AG04449 (cell line): ENCODE measurements at places on chromosomes 3 and 15.

GRCh38 chr15:44782516-44782915 is 46.2 kb downstream of the TRIM69 start:
- no peak for DNase-seq

DNA sequence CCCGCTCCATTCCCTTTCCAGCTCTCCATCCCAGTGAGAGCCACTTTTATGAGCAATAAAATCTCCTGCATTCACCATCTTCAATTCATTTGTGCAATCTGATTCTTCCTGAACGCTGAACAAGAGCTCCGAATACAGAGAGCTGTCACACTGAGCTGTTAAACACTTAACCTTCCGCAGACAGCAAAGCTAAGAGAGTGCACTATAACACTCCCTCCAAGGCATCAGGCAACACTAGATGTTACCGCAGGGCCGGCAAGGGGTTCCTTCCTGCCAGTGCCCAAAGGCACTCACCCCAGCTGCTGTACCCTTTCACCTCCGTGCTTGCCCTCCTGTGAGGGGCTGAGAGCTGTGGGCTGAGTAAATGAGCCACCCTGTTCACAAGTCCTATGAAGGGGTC is 85.6 kb downstream of the BCHE start:
- DNase-seq = no peak

DNA sequence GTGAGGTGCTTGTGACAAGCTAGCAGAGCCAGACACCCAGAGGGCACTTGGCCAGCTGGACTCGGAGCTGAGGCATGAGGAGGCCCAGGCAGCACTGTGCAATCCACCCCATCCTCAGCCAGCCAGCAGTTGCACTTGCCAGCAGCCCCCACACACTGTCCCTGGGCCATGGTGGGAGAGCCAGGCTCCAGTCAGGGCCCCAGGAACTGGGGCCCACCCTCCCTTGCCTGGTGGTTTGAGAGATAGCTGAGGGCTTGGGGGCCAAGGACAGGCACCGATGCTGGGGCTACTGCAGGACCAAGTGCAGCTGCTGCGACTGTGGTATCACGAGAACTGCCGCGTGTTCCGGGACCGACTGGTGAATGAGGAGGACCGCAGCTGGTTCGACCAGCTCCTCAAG is 63.5 kb downstream of the DNAH1 start:
- no peak for DNase-seq

- DNase-seq = no peak
These were observed 71.0 kb downstream of the ATP2B2 start for GRCh38 chr3:10434144-10434937.

GRCh38 chr3:86990012-86990733 is 776 bp downstream of the VGLL3 start:
- no peak for DNase-seq
